ENCODE measurements at places on chromosomes 5 and 9.

GRCh38 chr9:95021166-95021886, 294.8 kb downstream of the AOPEP start:
- no peak for DNase-seq

GRCh38 chr5:12237837-12238575, 333.8 kb upstream of the CTNND2 start:
- no peak for DNase-seq

DNA sequence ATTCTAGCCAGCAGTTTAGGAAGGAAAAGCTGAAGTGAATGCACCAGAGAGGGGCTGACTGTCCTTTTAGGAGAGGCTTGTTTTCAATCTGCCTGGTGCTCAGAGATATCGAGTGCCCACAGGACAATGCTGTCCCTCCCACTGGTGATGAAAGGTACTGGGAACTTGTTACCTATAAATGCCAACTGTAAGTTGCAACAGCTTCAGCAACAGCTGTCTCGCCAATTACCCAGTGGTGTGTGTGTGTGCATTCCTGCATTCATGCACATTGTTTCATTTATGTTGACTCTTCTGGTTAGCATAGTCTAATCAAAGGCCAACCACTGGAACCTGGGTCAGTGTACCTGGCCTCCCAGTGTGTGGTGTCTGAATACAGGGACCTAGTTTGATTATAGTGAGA, 161.1 kb downstream of the CSNK1G3 start:
- no peak for DNase-seq

GRCh38 chr9:83509402-83509801, 28.8 kb downstream of the FRMD3 start:
- no peak for DNase-seq

GRCh38 chr9:32384002-32384363, 460 bp upstream of the ACO1 start:
- DNase-seq = no peak

DNA sequence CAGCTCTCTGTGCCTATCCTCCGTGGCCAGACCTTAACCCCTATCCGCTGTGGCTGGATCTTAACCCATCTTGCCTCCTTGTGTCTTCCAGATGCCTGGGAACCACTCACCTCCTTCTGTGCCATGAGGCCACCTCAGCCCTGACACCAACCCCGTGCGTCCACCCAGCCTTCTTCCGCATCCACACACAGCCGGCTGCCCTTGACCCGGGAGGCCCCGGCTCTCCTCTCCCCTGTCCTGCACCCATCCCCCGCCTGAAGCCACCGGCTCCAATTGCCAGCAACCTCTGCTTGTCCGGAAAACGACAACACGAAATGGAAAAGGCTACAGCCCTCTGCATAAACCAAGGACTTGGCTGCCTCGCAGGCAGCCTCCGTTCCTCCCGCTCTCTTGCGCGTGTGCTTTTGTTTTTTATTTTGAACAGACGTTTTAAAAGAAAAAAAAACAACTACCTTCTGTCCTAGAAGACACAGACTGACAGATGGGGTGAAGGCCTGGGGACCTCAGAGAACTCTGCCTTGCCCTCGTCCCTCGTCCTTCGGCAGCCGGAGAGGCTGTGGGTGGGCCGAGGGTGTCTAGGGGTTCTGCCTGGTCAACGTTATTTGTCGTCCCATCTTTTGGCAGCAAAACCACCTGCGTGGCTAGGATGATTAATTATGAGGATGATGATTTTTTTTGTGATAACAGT, 32.5 kb upstream of the HMCN2 start:
- no peak for DNase-seq

DNA sequence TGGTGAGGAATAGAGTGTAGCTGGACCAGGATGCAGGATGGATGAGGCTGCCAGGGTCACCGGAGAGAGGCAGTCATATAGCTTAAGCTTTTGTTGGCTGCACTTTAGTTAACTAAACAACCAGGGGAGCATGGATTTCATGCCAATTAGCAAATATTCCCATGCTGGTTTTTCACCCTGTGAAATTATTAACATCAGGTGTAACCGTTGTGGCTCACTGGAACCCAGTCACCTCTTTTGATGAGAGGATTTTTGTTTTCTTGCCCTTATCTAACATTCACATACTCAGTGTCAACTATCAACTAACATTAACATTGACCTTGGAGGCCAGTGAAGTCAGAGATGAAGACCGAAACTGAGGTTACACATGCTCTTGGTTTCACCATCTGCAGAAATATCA, 97.2 kb upstream of the BASP1 start:
- DNase-seq = no peak

GRCh38 chr5:107704681-107705401, 34.1 kb upstream of the EFNA5 start:
- DNase-seq = no peak

- DNase-seq = no peak
Observed at GRCh38 chr5:71862507-71863060, 143.5 kb downstream of the CARTPT start.

DNA sequence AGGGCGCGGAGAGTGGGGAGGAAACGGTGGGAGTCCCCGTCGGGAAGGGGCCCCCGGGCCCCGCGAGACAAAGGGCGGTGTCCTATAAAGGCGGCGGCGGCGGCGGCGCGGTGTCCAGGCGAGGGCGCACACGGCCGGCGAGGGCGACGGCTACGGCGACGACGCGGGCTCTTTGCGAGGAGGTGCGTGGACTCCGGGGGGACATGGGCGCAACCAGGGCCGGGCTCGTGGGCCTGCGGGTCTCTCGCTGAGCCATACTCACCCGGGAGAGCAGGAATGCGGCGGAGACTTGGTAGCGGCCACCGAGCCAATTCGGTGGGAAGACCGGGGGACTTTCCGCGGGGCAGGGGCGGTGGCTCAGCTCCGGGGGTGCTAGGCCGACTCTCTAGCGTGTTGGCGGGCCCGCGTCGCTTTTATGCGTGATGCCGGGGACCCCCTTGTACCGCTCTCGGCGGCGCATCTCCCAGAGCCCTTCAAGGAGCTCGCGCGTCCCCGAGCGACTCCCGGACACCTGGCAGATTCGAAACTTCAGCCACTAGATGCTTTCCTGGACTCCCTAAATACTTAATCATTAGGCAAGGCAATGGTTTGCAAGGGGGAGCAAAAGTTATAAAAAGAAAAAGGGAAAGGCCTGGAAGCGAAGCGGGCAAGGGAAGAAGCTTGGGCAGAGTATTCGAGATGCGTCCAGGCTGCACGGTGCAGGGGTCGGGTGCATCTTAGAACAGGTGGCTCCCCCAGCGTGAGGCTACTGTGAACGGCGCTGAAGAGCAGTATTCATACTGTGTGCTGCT, 5.9 kb upstream of the TAL2 start:
- peak; percentile 70 for DNase-seq

- DNase-seq = no peak
Observed at GRCh38 chr5:159951387-159951786, 35.1 kb downstream of the ADRA1B start.

- no peak for DNase-seq
Observed at GRCh38 chr9:78697618-78698017, 400.7 kb downstream of the PSAT1 start.

GRCh38 chr5:50724262-50724661, 57.8 kb downstream of the PARP8 start:
- DNase-seq = no peak

DNA sequence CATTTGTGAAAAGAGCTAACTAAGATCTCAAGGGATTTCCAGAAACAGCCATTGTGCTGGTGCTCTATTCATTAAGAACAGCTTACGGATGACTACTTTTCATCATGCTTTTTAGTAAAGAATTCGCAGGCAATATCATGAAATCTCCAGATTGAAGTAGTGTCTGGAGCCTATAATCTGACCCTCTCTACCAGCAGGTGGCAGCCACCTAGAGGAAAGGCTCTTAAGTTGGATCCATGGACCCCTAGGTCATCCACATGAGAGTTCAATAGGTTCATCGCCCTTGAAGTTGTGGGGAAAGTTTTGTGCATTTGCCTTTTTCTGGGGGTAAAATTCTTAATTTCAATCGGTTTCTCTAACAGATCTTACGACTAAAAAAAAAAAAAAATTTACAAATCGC, 82.3 kb downstream of the SLC1A3 start:
- no peak for DNase-seq

DNA sequence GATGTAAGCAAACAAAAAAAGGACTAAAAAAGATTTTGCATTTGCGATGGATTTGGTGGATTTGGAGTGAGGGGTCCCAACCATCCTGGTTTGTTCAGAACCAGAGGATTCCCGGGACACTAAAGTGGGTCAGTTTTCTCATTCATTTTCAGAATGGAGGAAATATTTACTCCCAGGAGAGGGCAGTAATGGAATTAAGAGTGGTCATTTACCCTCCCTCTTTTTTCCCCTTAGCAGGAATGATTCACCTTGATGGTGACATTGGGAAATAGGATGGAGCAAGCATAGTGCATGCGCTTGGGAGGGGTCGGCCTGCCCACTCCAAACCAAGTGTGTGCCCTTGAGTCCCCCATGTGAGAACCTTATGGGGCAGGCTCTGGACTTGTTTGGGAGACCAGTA, 164.2 kb upstream of the PUM3 start:
- DNase-seq = no peak

DNA sequence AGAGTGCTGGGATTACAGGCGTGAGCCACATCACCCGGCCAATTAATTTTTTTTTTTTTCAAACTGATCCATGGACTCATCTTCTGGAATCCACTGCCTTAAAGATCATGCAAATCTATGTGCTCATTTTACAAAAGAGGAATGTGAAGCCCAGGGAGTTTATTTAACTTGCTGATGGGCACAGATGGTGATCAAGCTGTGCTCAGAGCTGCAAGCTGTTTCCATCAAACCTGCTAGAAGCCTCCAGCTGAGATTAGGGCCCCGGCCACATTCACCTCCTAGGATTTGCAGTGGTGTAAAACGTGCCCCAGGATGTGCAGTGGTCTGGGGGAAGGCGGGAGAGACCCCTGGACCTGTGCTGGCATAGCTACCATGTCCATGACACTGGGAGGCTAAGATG, 56.1 kb upstream of the TUT7 start:
- DNase-seq = no peak

DNA sequence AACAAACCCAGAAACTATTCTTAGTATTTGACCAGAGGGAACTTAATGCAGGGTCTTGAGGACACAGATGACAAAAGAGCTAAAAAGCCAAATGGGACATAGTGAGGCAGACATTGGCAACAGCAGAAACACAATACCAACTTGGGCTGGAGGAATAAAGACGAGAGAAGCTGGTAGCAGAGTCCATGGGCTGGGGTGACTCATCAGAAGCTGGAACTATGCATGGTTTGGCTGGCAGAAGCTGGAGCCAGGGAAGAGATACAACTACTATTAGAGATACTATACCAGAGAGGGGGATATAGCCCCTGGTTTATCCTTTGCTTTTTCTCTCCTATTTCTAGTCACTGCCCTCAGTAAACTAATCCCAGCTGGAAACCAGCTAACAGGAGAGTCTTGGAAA, 29.2 kb upstream of the DPYSL3 start:
- no peak for DNase-seq

- DNase-seq = peak; percentile 35
Observed at GRCh38 chr5:139659695-139660101, 11.5 kb downstream of the CXXC5 start.

GRCh38 chr9:137705443-137705863, 86.6 kb downstream of the EHMT1 start:
- no peak for DNase-seq

- DNase-seq = no peak
Observed at GRCh38 chr5:50856401-50857119, 190.1 kb downstream of the PARP8 start.

- DNase-seq = no peak
Observed at GRCh38 chr9:107875571-107875980, 386.0 kb upstream of the KLF4 start.

DNA sequence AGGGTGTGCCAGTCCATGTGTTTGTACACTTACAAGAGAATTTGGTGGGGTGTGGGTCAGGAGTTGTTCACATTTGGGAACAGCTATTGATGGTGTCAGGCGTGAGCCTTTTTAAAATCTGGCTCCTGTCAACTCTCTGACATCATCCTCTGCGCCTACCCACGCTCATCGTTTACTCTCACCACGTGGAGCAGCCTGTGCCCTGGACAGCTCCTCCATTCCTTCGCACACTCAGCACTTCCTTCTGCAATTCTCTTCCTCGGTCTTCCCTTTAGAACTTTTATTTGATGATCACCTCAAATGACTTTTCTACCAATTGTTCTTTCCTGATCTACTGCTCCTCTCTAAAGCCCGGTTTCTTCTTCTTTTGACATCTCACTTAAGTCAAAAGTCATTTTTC, 42.1 kb upstream of the GNAQ start:
- no peak for DNase-seq

DNA sequence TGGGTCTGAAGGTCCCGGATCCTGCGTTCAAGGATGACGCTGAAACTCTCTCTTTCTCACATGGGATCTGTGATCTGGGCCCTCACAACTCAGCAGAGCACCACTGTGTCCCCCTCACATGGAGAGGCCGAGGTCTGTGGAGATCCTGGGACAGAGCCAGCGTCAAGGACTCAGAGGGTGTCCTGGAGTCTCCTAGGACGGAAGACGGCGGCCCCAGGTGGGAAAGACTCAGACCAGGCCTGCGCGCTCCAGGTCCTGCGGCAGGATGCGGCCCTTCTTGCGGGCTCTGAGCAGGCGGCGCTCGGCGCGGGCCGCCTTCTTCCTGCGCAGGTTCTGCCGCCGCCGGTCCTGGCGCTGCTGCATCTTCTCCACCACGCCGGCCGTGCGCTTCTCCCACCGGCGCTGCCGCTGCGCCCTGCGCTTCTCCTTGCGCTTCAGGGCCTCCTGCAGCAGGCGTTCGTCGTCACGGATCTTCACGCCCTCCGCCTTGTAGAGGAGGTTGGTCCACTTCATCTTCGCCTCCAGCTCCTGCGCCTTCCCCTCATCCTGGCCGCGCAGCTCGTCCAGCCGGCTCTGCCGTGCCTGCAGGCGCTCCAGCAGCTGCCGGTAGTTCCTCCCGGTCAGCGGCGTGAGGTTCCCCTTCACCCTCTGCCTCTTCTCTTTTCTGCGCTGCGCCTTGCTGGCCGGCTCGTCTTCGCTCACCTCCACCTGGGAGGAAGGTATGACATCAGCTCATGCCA, 4.2 kb downstream of the SURF6 start:
- no peak for DNase-seq

GRCh38 chr5:122749886-122750285, 25.0 kb upstream of the SNX2 start:
- DNase-seq = no peak

DNA sequence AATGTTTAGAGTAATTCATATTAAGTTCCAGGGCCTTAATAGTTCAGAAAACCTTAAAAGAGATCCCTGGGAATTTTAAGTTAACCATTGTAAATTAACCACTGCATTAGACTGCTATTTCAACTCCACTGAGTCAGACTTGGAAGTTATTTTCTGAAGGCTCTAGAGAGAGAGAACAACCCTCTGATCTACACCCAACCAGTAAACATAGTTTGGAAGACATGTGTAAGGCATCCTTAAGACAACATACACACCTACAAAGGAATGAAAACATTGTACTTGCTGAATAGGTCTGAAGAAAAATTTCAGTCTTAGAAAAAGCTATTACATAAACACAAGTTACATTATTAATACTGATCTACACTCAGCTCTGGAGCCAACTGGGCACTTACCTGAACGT, 158.2 kb upstream of the FST start:
- no peak for DNase-seq

Measured in heart left ventricle (tissue), 16 donors.